Eye (tissue), 1 donor: ENCODE measurements at places on chromosomes 1 and 21.
A peak's percentile ranks its signal among the peaks of the same experiment; 100 is the strongest.

GRCh38 chr21:45363921-45364467, 41.0 kb upstream of the COL18A1 start:
- no peak for DNase-seq

GRCh38 chr1:151635479-151636072, 23.7 kb downstream of the SNX27 start:
- no peak for DNase-seq

- peak; percentile 28 for DNase-seq
These were observed 65.6 kb upstream of the PLA2G4A start for GRCh38 chr1:186763107-186763506.

DNA sequence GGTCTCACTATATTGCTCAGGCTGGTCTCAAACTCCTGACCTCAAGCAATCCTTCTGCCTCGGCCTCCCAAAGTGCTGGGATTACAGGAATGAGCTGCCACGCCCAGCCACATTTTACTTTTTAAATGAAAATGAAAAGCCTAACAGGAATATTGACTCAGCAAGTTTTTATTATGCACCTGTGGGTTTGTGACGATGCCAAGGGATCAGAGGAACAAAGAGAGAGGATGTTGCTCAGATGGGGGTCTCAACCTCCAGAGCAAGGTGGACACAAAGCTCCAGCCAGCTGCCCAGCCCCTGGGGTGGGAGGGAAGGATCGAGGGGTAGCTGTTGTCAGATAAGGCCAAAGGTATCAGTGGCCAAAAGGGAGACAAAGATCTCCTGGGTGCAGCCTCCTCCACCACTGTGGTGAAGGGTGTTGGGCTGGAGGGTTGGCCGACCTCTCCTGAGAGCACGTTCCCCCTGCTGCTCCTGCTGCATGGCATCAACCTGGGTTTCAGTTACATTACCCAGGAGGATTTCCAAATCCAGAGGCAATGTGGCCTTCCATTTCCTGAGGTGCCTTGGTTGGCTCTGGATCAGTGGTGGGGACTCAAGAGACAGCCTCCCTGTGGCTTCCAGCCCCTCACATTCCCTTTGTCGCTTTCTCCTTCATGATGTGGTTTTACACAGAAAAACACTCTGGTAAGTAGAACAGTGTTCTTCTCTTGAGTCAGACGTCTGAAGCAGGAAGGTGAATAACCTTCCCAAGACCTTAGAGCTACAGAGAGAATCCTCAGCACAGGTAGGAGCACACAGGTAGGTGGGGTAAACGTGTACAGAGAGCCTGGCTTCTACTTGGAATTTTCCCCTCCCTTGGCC, 34.2 kb downstream of the ZNF496 start:
- no peak for DNase-seq

GRCh38 chr1:156899956-156900718, 6.6 kb downstream of the PEAR1 start:
- no peak for DNase-seq

- DNase-seq = no peak
These were observed 470.9 kb downstream of the LRRIQ3 start for GRCh38 chr1:73727036-73727435.

- DNase-seq = no peak
These were observed 562.1 kb downstream of the NPHP4 start for GRCh38 chr1:5430136-5430535.

DNA sequence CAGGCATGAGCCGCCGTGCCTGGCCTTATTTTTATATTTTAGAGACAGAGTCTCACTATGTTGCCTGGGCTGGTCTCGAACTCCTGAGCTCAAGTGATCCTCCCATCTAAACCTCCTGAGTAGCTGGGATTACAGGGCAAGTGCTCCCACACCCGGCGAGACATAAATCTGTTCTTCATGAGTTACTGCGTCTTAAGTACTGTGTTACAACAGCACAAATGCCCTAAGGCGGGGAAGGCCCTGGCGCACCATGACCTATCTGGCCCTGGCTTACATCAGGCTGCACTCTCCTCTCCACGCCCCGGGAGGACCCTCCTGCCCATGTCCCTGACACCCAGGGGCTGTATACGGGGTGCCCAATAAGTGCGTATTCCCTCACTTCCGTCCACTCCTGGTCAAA, 4.3 kb downstream of the GPR153 start:
- DNase-seq = no peak

DNA sequence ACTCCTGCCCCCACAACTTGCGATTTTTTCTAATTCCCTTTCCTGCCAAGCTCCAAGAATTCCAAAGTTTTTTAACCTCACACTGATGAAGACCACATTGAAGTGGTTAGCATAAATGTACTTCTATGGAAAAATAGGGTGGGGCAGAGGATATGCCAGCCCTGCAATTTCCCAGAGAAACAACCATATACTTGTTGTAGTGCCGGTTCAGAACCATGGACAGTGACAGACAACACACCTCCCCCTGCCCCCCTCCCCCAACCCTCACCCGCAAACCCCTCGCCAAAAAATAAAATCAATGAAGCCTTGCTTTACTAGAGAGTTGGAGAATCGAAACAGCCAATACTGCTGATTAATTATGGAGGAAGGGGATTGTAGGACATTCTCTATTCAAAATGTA, 109.5 kb upstream of the GRIK3 start:
- DNase-seq = no peak

GRCh38 chr1:119675349-119676345, 27.6 kb upstream of the ZNF697 start:
- DNase-seq = peak; percentile 96

- no peak for DNase-seq
These were observed 206.1 kb downstream of the BACH1 start for GRCh38 chr21:29504751-29505321.

- no peak for DNase-seq
These were observed 11.7 kb upstream of the FCMR start for GRCh38 chr1:206933333-206933945.

GRCh38 chr1:83917959-83918358, 81.0 kb downstream of the TTLL7 start:
- no peak for DNase-seq

- no peak for DNase-seq
These were observed 41.5 kb upstream of the LRRC8D start for GRCh38 chr1:89779151-89779940.

DNA sequence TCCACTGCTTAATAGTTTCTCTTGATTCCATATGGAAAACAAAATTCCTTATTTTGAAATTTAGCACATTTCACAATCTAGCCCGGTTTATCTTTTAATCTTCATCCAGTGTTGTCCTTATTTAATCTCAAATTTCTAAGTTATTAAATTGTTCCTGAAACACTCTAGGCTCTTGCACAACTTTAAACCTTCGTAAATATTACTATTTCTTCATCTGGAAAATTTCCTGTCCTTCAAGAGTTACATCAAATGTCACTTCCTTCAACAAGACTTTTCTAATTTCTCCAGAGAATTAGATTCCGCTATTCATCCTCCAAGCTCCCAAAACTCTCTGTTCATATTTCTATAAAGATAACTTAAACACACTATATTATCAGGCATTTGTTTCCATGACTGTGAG, 6.5 kb downstream of the FMO5 start:
- no peak for DNase-seq

GRCh38 chr1:3577300-3577699, 34.0 kb downstream of the MEGF6 start:
- DNase-seq = peak; percentile 69

DNA sequence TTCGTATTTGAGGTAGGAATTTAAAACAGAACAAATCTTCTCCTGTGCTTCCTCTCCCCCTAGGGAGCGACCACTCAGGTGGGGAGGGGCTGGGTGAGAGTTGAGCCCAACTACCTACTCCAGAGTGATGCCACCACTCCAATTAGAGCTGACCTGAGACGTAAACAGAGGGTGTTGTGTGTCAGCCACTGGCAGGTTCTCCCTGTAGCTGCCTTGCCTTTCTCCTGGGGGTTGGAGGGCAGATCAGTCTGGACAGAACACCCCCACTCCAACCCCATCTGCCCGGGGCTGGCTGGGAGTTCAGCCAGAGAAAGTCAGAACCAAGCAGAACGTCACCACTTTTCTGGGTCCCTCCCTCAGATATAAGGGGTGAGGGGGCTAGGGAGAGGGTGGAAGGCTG, 2.0 kb downstream of the HPDL start:
- DNase-seq = no peak
